ENCODE measurements at places on chromosomes 6 and 20. TPM values are rescaled to one million over a fixed set of nuclear protein-coding genes. Genes with fewer than 3 reads are reported as not detected.

The RPS18 gene
- 1,963 TPM for total RNA-seq

- no peak for DNase-seq
- H3K36me3 ChIP-seq, result peaks cover 1% of the 10 kb centered on the region
- peaks cover 6% of the 10 kb centered on the region for H3K27me3 ChIP-seq
- H3K4me1 ChIP-seq, result no peaks in the 10 kb centered on the region
- no peak overlapping the region for H3K4me3 ChIP-seq
These were observed 712.7 kb downstream of the DHX35 start for GRCh38 chr20:39674842-39675241.

GRCh38 chr6:14635195-14635594 is 517.6 kb downstream of the CD83 start:
- no peak overlapping the region for H3K27ac ChIP-seq

- H3K4me3 ChIP-seq, result no peak overlapping the region
- no peak overlapping the region for H3K27ac ChIP-seq
- DNase-seq, result no peak
- no peaks in the 10 kb centered on the region for H3K36me3 ChIP-seq
- no peaks in the 10 kb centered on the region for H3K27me3 ChIP-seq
These were observed 224.2 kb downstream of the ARHGAP18 start for GRCh38 chr6:129485746-129486145.

The NELFCD gene
- total RNA-seq, result 37.6 TPM

The HSPA12B gene
- 0.26 TPM for total RNA-seq

Measured in chondrocyte (in vitro differentiated cells).